ENCODE measurements at places on chromosomes 1 and 21.
A peak's percentile ranks its signal among the peaks of the same experiment; 100 is the strongest.

DNA sequence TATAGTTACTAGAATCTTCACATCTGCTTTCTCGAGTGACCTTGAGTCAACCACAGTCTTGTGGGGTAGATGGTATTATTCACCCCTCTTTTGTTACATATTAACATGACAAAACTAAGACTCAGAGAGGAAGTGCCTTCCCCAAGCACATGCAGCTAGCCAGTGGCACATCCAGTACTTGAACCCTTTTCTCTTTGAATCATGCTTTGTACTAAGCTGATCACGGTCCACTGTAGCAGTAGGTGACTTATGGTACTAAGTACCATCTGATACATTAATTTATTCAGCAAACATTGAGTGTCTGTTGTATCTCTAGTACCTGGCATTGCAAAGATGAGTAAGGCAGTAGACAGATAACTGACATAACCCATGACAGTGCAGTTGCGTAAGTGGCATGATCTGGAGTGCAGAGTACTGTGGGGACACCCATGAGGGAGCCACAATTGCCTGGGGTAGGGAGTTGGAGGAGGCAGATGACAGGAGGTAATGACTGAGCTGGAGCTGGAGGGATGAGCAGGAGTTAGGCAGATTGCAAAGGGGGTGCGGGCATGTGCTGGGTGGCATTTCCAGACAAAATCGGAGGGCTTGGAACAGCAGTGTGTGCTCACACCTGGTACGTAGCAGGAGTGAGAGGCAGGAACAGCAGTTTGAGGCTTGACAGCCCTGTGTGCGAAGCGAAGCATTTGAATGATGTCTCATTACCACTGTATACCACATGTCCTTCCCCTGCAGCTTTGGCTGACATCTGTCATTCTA, 29.8 kb downstream of the UCK2 start:
- DNase-seq, result peak; percentile 41

- no peak for DNase-seq
Observed at GRCh38 chr1:8937701-8938100, 8.0 kb upstream of the CA6 start.

- DNase-seq, result no peak
Observed at GRCh38 chr1:224534731-224535130, 81.4 kb upstream of the CNIH3 start.

DNA sequence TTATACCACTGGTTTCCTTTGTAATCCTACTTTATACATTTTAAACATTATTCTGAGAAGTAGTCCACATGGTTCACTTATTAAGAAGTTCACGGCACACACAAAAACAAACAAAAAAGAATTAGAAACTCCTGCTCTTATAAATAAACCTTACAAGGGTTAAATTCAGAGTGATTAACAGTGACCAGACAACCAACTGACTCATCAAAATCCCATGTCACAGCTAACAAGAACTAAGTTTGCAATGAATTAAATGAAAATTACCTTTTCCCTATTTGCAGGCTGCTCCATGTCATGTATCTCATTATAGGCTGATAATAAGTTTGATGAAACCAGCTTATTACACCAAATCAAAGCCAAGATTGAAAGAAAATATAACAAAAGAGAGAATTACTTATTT, 77.5 kb downstream of the PUM1 start:
- DNase-seq, result no peak

DNA sequence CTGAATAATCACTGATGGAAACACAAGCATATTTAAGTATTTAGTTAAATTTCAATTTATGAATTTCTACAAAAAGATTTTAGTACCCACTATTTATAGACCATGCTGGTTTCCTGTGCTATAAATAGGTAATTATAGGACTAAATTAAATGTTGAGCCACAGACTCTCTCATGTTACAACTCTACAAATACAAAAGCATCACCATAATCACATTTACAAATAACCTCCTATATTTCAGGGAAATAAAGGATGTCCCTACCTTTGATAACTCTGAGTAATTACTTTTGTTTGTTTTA, 32.6 kb upstream of the CCDC190 start:
- DNase-seq, result no peak

GRCh38 chr1:109983380-109984189, 980 bp upstream of the AHCYL1 start:
- peak; percentile 40 for DNase-seq

DNA sequence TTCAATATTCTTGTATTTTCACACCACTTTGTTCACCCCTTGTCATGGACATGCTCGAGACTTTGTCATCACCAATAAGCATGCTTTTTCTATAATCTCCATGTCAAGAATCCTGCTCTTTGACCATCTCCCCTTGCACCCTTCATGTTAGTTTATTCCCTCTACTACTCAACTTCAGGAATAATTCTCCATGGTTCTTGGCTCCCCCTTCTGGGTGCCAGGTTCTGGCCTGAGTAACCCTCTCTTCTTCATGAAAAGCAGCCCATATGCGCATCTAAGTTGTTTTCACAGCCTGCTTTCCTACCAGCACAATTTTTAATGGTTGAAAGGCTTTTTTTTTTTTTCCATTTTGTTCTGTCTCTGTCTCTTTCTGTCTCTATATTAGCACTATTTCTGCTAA, 160.7 kb downstream of the LEPR start:
- no peak for DNase-seq

DNA sequence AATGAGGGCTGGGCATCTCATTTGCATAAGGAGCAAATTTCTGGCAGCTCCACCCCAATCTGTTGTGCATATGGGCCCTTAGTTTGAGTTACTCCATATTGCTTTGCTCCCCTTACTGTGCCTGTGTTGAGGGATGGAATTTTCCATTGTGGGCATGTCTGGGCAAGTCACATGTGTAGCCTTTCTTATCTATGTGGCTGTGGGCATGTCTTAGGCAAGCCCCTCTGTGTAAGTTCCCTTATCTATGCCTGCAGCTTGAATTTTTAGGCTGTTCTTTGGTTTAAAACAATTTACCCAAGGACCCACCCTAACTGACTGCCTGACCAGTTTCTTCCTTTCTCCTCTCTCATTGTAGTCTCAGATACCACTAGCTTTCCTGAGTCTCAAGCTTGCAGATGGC, 405.7 kb upstream of the NCAM2 start:
- DNase-seq, result no peak

DNA sequence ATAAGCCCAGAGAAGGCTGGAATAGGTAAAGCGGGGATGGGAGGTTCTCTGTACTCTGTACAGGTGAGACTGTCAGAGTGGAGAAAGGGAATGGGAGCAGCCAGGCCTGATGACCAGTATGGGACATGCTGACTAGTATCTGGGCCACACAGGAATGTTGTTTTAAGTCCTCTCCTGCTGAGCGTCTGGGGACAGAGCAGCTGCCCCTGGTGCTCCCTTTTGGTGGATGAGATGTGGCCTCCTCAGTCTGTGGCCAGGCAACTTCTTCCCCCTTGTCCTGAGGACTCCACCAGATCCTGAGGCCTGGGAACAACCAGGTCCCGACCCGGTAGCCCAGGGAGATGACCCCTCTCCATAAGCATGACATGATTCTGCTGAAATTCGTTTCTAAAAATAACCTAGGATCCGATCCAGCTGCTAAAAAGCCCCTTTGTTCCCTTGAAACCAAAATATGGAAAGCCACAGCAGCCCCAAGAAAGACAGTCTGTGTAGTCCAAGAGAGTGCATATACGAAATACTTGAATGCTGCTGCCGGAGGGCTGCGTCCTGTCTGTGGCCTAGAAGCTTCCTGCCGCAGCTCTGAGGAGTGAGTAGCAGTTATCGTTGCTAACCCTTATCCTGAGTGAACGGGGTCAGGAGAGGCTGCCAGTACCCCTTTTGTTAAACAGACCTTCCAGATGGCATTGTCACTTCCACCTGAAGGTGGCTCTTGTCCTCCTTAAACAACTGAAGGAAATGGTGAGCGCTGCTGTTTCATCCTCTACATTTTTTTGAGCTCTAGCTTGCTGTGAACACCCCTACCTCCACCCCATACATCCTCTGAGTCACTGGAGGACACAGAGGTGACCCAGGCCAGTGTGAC, 47.1 kb downstream of the ATP2B4 start:
- DNase-seq, result peak; percentile 88

DNA sequence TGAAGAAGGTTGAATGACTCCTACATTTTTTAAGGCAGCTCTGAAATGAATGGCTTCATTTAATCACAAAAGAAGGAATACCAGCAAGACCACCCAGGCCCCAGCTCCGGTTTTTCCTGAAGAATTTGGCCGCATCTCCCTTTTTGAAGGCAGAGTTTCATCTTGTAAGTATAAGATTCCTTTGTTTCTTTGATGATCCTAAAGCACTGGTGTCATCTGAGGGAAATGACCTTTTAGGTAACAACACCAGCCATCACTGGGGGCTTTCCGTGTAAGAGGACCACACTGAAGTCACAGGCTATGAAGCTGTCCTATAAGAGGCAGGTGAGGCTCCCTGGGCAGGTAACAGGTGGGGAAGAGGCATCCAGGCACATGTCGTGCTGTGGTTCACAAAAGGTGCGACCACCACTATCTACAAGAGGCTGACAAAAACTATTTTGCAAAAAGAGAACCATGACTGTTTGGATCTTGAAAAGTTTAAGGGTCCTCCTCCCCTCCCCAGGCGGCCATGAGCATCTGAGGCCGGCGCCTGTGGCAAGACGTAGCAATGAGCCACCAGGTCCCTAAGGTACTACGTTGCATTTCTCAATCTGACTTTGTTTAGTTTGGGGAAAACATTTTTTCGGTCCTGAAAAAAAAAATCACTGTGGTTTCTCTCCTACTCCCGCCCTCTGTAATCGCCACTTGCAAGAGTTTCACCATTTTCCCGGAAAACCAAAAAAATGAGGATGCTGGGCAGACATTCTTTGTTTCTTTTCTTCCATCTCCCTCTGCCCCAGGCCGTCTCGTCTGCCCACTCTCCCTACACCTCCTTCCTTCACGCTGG, 46.3 kb upstream of the IRF2BP2 start:
- peak; percentile 30 for DNase-seq

GRCh38 chr1:234893359-234893724, 235.3 kb downstream of the TOMM20 start:
- DNase-seq, result no peak

- no peak for DNase-seq
Observed at GRCh38 chr1:33246171-33246570, 10.1 kb upstream of the ZNF362 start.

DNA sequence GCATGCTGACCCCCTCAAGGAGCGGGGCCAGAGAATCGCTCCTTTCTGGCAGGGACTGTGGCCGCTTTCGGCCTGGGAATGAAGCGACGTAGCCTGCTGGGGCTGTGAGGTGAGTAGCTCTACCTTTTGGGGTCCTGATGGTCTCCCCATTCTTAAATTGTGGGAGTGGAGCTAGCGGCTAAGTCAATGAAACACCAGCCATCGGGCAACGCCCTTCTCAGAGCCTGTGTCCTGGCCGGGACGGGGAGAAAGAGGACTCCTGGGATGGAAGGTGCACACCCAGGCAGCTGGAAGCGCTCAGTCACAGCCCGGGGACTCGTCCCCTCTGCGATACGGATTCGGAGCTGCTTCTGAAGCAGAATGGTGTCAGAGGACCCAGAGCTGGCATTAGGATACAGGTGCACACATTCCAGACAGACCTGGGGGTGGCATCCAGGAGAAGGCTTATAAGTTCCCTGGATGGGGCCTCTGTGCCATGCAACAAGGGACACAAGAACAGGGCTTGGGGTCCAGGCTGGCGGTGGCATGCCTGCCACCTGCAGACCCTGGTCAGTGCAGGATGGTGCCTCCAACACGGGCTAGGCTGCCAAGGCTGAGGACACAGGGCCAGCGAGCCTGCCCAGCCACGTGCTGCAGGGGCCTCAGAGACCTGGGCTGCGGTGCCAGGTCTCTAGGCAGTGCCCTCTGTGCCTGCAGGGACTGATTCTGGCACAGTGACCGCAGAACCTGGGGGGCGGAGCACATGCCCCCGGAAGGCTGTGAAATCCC, 945 bp upstream of the WNT9A start:
- DNase-seq, result no peak
